Activated CD8-positive, alpha-beta memory T cell treated with anti-CD3 and anti-CD28 coated beads for 1 hour (primary cell): ENCODE measurements at places on chromosomes 3 and 15.
A peak's percentile ranks its signal among the peaks of the same experiment; 100 is the strongest.

DNA sequence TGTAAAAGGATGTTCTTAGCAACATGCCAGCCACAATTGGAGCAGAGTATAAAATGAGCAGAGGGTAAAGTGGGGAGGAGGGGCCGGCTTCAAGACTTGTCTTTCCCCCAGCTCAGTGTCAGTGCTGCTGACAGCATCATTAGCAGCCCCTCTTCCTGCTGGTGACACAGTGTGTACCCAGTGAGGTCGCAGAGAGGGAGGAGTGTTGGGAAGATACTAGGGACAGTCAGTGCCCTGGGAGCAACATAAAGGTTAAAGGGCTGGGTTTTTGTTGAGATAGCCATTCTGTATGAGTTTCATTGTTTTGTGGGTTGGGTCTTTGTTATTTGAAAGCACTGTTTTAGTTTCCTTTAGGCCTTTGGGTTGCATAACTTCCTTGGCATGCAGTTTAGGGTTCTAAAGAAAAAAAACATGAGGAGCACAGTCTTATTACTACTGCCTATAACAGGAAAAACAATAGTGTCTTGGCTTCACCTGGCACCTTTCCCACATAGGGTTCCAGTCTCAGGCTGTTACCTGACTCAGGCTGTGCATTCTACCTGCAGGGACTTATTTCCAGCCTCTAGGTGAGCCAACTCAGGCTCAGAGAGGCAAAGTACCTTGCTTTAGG lies 94.1 kb upstream of the SKOR1 start:
- DNase-seq: no peak

DNA sequence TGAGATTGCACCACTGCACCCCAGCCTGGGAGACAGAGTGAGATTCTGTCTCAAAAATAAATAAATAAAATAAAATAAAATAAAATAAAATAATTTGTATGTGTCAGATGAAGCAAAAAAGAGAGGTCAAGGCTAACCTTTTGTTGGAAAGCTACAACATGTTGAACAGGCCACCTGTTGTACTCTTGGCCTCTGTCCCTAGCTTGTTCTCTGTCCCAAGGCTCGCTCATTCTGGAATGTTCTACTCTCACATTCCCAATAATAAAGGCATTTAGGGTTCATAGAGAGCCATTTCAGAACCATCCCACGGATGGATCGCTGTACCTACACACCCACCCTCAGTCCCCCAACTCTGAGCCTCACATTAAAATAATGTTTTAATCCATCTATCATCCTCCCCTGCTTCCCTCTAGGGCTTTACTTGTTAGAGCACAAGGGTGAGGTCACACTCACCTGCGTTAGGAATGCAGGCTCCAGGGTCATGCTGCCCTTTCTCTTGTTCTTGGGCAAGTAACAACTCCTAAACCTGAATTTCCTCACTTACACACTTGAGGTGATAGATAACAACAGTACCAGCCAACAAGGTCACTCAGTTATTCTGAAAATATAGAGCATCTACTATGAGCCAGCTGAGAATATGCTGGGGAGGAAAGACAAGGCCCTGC lies 24.9 kb upstream of the KCTD6 start:
- DNase-seq: no peak

DNA sequence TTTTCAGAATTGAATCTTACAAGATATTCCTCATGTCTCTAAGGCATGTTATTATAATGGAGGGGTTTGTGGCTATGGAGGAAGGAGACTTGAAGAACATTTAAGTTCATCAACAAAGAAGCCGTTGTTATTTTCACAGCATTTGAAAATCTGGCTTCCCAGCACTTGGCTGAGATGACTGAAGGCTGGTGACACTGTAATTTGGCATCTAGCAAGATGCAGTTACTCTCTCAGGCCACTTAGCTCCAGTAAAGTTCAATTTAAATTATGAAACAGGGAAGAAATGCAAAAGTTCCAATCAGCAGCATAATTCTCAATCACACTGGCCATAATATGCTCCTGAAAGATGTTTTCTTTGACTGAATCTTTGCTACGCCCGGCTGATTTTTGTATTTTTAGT lies 139.4 kb upstream of the NUDT16 start:
- DNase-seq: no peak

DNA sequence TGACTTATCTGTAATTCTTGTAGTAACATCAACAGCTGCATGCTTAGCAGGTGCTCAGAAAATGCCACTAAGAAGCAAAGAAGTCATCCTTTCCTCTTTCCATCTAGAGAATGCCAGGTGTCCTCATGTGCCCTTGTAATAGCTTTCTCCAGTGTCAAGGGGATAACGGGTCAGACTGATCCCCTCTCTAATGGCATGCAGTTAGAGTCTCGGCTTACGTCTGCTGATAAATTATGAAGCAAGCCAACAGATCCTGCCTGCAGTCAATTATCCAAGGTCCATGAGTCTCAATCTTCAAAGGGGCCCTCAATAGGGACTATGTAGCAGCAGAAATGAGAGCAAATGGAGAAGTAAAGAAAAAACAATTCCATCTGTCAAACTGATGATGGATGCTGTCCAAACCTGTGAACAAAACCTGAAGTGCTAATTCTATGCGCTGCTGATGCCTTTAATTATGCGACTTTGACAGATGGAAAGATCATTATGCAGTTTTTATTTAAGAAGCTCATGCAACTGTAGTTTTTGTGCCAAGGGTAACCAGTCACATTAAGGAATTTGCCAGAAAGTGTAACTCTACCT lies 162.8 kb upstream of the PEX5L start:
- no peak for DNase-seq

GRCh38 chr3:53003320-53003719 lies 42.6 kb downstream of the SFMBT1 start:
- no peak for DNase-seq

GRCh38 chr3:133938770-133939462 lies 43.2 kb upstream of the RAB6B start:
- no peak for DNase-seq

- DNase-seq: no peak
Observed at GRCh38 chr3:109643590-109643989, 306.2 kb upstream of the DPPA4 start.

DNA sequence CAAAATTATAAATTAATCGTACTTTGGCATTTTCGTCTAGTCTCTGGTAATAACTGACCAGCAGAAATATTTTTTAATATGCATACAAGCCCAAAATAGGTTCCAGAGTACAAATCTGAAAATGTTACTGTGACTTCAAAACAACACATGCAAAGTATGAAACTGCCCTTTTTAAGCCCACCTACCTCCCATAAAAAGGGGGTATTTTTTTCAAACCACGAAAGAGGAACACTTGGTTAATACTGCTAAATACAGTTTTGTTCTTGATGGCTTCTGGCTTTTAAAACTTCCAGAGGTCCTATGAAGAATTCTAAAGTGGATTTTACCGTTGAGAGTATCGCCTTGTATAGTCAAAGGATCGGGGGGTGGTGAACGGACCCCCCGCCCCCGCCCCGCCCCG lies 610.7 kb downstream of the FOXP1 start:
- no peak for DNase-seq

- no peak for DNase-seq
Observed at GRCh38 chr15:93360318-93360717, 271.3 kb upstream of the RGMA start.

DNA sequence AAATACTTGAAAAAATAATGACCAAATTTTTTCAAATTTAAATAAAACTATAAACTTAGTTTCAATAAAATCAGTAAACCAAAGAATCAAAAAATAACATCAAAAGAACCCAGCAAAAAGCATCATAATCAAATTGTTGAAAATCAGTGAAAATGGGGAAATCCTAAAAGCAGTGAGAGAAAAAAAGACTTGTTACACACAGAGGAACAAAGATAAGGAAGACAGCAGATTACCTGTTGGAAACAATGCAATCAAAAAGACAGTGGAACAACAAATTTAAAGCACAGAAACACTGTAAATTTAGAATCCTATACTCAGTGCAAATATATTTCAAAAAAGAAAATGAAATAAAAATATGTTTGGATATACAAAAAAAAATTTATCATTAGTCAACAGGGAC lies 156.2 kb upstream of the LMCD1 start:
- DNase-seq: no peak

- no peak for DNase-seq
Observed at GRCh38 chr3:169666376-169667165, 3.1 kb upstream of the MECOM start.

DNA sequence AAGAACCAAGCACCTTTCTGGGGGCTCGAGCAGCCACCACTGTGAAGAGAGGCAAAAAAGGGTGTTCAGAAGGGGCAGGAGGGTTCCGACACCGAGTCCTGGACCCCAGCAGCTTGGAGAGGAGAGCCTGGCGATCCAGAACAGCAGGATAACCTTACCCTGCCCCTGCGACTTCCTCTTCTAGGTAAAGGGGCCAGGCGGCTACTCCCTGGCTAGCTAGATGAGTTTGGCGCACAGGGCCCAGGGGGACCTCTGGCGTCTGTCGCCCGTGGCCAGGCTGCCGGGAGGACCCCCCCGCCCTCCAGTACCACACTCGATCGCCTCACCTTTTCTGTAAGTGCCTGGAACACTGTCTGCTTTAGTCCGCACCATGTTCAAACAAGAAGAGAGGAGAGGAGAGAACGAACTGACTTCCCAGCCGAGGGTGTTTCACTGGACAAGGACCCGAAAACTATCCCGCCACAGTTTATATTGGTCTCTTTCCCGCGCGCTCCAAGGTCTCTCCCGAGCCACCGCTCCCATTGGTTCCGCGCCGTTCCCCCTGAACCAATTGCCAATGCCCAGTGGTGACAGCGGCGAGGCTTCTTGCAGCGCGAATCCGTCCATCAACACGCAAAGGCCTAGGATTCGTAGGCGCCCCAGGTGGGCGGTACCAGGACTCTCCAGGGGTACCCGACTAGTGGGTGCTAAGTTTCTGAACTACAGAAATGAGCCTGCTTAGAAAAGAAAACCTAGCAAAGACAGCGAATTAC lies at the start of gene PCLAF:
Gene PCLAF, minus strand, starts transcription at position 442 of the 752 bp plus-strand sequence. Its CDS starts 70 bp downstream, at position 372.
- DNase-seq: peak; percentile 77

GRCh38 chr3:54157860-54158259 lies 35.5 kb downstream of the CACNA2D3 start:
- no peak for DNase-seq

DNA sequence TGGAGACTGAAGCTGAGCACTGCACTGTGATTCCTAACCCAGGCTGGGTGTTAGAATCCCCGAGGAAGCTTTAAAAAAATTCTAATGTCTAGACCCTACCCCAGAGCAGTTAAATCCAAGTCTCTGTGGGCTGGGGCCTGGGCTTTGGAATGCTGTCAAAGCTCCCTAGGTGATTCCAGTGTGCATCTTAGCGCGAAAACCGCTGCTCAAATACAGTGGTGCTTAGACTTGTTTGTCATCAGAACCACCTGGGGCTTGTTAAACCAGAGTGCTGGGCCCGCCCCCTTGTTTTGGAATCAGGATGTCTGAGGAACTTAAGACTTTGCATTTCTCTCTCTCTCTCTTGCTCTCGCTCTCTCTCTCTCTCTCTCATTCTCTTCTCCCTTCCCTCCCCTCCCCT lies 20.7 kb downstream of the RHCG start:
- DNase-seq: no peak

GRCh38 chr3:29937185-29937584 lies 656.3 kb downstream of the RBMS3 start:
- no peak for DNase-seq
